Activated naive CD4-positive, alpha-beta T cell (primary cell): ENCODE measurements at places on chromosomes 3 and 15.

DNA sequence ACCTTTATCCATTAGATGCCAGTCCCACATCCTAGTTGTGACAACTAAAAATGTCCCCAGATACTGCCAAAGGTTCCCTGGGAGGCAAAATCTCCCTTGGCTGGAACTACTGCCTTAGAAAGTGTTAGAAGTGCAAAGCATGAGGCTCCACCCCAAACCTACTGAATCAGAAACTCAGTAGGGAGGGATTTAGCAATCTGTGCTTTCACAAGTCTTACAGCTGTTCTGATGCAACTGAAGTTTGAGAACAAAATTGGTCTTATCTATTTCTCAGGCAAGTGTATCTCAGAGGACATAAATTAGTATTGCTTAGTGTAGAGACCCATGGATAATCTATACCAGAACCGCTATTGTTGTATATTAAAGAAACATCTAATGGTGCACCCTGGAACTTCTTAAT, 70.2 kb downstream of the CLDN1 start:
- DNase-seq: no peak

- no peak for DNase-seq
Observed at GRCh38 chr15:68707386-68707785, 113.3 kb downstream of the ANP32A start.

- no peak for DNase-seq
Observed at GRCh38 chr15:48324949-48325348, 6.3 kb upstream of the DUT start.

- no peak for DNase-seq
Observed at GRCh38 chr15:38335116-38335515, 82.5 kb downstream of the SPRED1 start.

DNA sequence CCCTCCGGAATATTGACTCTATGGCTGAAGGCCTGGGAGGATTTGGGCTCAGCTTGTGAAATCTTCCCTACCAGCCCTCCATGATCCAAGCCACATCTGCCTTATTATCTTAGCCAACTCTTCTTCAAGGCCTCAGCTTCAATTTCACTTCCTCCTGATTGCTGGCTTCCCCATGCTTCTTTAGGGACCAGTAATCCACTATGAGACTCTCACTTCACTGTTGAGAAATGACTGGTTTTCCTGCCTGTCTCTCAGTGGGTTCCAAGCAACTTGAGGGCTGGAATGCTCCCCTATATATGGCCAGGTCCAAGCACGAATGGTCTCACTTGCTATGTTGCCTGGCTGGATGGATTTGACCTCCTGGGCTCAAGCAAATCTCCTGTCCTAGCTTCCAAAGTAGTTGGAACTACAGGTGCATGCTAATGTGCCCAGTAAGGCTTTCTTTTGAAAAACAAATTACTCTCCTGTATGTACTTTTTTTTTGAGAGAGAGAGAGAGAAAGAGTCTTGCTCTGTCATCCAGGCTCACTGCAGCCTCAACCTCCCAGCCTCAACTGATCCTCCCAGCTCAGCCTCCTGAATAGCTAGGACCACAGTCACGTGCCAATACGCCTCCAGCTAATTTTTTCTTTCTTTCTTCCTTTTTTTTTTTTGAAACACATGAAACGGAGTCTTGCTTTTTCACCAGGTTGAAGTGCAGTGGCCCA, 7.9 kb upstream of the PIK3CB start:
- DNase-seq: no peak

DNA sequence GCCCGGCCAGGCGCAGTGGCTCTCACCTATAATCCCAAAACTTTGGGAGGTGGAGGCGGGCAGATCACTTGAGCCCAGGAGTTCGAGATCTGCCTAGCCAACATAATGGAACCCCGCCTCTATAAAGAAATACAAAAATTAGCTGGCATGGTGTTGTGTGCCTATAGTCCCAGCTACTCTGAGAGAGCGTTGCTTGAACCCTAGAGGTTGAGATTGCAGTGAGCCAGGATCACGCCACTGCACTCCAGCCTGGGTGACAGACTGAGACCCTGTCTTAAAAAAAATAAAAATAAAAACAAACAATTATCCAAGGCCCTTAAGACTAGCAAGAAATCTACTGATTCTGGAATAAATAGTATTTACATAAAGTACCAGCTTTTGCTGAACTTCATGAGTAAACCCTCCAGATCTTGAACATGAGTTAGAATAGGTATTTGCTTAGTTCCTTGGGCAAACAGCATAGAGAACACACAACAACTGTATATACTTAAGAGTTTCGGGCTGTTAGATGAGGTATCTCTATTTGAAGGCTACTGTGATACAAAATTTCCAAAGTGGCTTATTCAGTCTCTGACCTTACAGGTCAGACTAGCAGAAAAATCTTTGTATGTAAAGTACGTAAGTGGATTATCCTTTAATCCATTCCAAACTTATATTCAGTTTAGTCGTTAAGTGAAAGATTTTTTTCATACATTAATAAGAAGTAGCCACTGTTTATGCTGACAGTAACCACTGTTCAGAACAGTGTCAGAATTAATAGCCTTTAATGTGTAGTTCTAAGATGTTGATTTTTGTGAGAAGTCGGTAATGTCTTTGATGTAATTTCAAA, 171.1 kb upstream of the CGNL1 start:
- no peak for DNase-seq

GRCh38 chr3:195043607-195044339, 227.2 kb downstream of the XXYLT1 start:
- no peak for DNase-seq

DNA sequence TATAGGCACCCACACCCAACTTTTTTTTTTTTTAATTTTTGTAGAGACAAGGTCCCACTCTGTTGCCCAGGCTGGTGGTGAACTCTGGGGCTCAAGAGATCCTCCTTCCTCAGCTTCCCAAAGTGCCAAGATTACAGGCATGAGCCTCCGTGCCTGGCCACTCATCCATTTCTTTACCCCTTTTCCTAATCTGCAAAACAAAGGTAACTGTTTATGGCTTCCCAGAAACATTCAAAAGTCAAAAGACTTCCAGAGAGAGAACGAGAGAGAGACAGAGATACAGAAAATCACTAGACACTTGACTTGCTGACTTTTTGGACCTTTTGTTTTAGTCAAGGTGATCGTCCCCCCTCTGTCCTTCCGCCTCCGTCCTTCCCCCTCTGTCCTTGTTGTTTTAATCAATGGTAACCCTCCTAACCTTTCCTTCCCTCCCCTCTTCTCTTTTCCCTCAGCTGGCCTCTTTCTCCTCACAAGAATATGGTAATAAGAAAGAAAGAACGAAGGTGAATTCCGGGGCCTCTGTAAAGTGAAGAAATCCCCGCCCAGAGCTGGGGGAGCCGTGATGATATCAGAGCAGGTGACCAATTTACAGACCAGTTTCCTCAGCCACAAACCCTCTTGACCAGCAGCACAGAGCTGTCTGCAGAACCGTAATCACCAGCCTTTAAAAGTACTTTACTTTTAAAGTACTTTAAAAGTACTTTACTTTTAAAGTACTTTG, 21.9 kb downstream of the KLHL6 start:
- DNase-seq: no peak

GRCh38 chr3:197901626-197902025, 48.4 kb upstream of the RPL35A start:
- no peak for DNase-seq

DNA sequence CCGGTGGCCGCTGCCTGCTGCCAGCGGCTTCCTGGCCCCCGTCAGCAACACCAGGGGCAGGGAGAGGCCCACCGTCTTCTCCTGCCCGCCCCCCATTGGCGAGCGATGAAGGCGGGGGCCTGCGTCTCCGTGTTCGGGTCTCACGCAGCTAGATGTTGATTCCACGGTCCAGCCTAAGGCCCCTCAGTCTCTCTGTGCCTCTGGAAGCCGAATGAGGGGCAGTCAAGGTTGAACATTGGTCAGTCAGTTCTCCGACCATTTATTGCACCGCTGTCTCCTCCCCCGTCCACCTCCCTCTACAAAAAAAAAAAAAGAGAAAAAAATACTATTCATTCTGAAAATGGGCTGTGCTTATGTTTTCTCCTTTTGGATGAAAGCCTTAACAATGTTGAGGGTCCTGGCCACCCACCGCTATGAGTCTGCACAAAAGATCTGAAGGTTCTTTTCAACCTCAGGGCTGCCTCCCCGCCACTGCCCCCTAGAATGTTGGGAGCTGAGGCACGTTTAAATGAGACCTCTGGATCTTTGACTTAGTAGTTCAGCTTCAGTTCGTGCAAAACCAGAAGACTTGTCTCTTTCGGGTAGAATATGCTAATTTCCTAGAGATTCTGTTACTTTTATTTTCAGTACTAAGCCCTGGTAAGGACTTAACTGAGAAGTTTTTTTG, 736 bp downstream of the IREB2 start:
- no peak for DNase-seq

DNA sequence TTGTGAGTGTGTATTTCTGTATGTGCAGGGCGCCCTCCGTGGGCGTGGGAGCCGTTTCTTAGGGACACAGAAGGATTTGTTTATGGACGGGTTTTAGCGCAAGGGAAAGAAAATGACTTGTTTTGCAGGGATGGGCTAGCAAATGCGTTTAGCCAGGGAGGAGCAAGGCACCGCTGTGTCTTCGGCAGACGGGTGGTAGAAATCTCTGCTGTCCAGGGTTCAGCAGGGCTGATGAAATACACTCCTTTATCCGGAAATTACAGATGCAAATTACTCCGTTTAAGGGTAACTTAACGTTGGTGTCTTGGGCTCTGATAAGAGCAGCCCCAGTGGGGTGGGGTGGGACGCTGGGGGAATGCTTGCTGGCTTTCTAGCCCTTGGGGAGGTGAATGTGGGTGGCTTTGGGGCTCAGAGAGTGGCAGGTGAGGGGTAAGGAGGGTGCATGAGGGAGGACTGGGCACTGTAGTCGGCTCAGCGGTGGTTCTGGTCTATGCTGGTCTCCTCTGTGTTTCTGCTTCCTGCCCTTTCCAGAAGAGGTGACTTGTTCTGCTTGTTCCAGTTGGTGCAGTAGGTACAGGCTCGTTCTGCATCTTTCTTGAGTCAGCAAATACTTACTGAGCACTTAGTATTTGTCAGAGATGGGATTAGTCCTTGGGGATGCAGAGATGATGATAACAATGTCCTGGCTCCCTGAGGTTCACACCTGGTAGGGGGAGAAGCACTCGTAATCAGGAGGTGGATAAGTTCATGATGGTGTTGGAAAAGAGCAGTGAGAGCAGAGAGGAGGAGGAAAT, 954 bp downstream of the SV2B start:
- no peak for DNase-seq

DNA sequence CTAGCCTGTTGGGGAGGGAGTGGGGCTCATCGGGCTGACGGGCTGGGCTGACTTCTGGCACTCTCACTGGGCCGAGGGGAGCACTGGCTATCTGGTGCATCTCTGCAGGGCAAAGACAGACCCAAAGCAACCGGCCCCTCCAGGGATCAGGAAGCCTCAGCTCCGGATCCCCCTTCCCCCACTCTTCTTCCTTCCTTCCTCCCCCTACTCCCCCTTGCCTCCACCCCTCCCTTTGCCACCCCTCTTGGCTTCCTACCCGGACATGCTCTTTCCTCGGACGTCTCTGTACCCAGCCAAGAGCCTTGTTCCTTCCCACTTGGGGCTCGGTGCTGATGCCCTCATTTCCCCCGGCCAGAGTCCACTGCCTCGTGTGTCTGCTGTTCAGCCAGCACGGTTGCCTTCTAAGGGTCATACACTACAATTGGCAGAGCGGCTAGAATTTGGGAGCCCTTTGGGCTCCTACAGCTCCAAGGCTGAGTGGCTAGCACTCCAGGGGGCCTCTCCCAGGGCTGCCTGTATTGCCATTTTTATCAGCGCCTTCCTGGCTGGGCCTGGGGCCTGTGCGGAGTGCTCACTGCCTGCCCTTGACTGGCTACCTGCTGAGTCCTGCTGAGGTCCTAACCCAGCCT, 10.9 kb downstream of the SEMA3F start:
- DNase-seq: no peak

- no peak for DNase-seq
Observed at GRCh38 chr15:89002830-89003229, 85.4 kb upstream of the ABHD2 start.

- no peak for DNase-seq
Observed at GRCh38 chr3:1037631-1038030, 55.2 kb upstream of the CNTN6 start.

DNA sequence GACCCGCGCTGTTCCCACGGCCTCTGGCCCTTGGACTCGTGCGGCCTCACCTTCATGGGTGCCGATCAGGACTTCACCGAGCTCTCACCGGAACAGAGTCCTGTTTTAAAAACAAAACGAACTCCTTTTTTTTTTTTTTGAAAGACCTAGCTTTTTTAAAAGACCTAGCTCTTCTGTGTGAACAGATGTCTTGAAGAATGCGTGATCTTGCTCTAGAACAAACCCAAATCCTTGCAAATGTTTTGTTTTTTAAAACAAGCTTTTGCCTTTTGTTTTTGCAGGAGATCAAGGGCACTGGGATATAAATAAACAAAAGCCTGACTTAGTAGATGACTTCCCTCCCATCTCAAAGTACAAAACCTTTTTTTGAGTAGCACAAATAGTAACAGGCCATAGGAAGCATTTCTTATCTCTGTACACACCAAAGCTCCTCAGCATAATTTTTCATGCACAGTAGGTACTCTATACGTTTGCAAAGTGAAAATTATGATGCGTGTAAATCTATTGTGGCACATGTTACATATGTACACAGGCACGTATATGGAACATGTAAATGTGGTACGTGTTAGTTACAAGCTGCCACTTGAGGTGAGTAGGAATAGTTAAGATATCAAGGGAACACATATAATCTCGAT, 1.1 kb upstream of the MSL2 start:
- no peak for DNase-seq

DNA sequence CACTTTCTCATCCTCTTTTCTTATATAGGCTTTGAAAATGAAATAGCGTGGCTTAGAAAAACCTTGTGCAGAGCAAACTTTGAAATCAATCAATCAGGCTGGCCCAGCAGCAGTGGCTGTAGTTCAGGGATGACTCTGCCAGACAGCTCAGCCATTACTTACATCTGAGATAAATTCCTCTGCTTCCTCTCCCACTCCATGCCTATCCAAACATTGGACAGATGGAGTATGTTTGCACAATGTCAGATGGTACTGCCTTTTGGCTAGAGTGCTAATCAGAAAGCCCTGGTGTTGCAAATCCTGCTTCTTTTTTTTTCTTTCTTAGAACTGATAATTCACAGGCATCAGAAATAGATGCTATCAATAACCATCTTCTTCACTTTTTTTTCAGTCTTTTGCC, 1065.1 kb downstream of the AGBL1 start:
- no peak for DNase-seq

DNA sequence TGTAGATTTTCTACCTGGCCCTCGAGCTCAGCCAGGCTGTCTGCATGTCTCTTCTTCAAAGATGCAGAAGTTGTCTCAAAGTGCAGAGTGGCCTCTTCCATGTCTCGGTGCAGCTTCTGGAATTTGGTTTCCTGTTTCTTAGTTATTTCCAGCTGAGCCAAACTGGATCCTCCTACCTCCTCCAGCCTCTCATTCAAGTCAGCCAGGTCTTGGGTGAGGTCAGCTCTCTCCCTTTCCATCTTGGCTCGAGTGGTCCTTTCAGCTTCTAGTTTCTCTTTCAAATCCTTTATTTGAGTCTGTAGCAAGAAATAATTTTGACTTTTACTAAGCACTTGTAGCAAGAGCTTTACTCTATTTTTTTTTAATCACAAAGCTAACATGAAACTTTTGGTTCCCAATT, 81.8 kb downstream of the MYH15 start:
- DNase-seq: no peak

GRCh38 chr15:77907824-77908751, 169.4 kb downstream of the TBC1D2B start:
- DNase-seq: peak; percentile 45

- no peak for DNase-seq
Observed at GRCh38 chr15:73727330-73727976, 25.7 kb downstream of the INSYN1 start.
